ENCODE measurements at places on chromosomes 12 and 14.

DNA sequence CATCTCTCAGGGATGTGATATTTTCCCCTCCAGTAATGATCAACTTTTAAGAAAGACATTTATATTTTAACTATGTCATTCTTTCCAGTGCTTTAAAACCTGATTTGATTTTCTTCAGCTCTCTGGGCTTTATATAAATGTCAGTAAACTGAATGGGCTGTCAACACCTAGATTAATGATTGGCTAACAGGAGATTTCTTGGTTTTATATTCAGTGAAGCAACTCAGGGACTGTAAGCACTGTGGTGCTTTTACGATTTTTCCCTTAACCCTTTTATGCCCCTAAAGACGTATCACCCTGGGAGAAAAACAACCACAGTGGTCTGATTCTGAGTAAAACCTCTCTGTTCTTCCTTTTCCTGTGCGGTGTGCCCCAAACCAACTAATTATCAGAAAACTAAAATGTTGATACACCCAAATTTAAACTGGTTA lies 38.0 kb downstream of the PTGER2 start:
- no peak for DNase-seq

- peak; percentile 61 for DNase-seq
These were observed 132.7 kb downstream of the PAPOLA start for GRCh38 chr14:96634896-96635295.

- no peak for DNase-seq
These were observed 91.9 kb downstream of the RAD52 start for GRCh38 chr12:857611-858010.

GRCh38 chr14:105143451-105144025 lies 25.0 kb downstream of the JAG2 start:
- no peak for DNase-seq

GRCh38 chr14:59299731-59300130 lies 111.3 kb downstream of the DAAM1 start:
- no peak for DNase-seq

DNA sequence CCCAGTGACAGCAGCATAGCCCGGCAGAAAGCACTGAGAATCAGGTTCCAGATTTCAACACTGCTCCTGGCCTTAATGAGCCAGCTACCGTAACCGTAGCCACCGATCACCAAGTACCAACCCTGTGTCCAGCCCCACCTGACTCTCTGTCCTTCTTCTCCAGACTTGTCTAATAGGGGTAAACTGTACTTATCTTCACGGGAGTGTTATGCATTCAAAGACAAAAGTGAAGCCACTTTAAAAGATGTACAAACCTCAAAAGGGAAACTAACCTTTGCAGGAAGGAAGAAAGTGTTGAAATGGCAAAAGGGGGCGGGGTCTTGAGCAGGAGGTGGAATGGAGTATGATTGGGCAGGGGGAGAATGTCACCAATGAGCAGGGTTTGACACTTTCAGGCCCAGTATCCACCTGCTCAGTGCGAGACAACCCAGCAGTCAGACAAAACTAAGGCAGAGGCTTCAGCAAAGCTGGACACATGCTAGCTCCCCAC lies 226.1 kb downstream of the CHST11 start:
- no peak for DNase-seq

GRCh38 chr12:109621901-109622364 lies 48.3 kb downstream of the MVK start:
- DNase-seq: no peak

DNA sequence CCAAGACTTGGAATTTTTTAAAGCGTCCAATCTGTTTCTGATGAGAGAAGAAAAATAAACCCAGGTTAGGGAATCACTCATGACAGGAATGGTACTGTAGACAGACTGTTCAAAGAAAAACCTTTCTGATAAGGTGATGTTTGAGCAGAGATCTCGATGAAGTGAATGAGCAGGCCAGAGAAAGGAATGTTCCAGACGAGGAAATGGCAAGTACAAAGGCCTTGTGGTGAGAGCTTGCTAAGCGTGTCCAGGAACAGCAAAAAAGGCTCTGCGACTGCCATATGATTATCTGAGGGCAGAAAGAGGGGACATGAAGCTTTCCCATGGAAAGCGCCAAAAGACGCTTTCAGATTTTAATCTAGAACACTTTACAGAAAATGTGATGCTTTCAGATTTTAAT lies 458.4 kb upstream of the SOX5 start:
- no peak for DNase-seq

GRCh38 chr12:104263580-104264358 lies 39.8 kb upstream of the EID3 start:
- DNase-seq: no peak

GRCh38 chr12:29655861-29656260 lies 127.9 kb downstream of the TMTC1 start:
- no peak for DNase-seq

DNA sequence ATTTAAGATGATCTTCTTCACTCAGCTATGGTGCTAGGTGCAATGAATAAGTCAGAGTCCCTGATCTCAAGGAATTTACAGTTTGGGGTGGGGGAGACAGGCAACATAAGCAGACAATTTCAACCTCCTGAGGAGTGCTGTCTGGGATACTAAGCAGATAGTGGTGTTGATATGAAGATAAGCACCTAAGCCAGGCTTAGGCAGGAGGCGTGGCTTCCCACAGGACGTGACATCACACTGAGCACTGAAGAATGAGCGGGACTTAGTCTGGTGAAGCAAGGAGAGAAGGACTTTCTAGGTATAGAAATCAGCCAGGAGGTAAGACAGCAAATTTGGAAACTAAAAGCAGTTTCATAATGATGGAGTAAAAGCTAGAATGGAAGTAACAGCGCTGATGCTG lies 6.8 kb downstream of the PRPH start:
- DNase-seq: no peak

GRCh38 chr12:28993720-28994119 lies 155.4 kb upstream of the FAR2 start:
- DNase-seq: no peak

DNA sequence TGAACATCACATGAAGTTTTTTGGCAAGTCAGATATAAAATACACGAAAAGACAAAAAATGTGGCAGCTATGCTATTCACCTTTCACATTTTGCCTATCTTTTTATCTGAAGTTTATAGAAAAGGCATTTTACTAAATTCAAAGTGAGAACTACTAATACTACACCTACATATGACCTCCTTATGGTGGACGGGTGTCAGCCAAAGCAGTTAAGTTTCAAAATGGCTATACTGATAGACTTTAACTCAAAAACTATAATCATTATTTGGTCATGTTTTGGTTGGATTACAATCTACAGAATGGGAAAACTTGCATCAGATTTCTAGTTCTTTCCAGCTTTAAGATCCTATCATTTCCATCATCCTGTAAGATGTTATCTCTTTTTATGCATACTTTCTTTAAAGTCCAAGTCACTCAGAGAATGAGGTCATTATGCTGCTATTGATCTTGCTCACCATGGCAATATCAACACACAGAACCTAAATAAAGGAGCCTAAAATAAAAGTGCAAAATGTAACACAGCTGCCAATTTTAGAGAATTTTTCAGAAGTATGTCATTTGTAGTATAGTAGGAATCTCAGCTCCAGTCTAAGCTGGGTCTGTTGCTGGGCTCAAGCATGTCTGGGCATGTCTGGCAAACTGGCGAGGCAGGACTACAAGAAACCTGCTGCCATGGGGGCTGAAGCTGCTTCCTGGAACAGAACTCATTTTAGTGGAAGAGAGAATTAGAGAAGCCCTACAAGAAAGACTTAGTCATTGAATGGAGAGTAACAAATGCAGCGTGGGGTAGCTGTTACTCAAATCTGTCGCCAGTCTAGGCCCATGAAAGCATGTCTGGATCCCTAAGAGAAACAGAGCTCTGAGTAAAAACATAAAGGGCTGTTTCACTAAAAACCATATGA lies 7.6 kb upstream of the AEBP2 start:
- DNase-seq: no peak

DNA sequence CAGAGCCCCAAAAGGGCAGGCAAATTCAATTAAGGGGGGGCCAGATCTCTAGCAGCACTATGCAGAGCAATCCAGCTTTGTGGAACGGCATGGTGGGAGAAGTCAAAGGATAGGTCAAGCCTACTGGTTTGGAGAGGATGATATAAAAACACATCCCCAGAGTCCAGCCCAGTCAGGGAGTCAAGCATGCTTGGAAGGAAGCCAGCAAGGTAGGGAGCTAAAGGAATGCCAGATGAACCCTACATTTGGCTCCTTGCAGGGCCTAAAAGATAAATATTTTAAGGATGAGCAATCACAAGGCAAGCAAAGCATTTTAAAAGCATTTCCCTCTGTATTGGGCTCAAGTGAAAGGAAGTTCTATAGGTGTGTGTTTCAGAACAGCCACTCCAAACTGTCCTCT lies 21.4 kb downstream of the KCTD10 start:
- no peak for DNase-seq

DNA sequence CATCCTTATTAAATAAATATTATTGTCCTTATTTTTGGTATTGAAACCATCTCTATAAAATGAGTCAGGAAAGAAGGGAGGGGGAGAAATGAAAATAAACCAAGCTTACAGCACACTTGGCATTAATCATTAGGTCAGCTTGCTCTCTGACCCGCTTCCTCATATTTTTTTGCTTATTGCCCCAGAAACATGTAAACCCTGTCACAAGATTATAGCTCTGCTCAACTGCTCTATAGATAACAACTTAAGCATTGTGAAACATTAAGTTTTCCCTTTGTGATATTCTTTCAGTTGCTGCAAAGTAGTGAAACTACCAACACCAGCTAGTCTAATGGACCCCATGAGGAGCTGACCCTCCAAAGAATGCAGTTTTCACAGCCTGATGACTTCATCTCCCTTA lies 819.5 kb downstream of the SLC16A7 start:
- no peak for DNase-seq

- DNase-seq: peak; percentile 40
These were observed 483.3 kb downstream of the VRK1 start for GRCh38 chr14:97280526-97280925.

DNA sequence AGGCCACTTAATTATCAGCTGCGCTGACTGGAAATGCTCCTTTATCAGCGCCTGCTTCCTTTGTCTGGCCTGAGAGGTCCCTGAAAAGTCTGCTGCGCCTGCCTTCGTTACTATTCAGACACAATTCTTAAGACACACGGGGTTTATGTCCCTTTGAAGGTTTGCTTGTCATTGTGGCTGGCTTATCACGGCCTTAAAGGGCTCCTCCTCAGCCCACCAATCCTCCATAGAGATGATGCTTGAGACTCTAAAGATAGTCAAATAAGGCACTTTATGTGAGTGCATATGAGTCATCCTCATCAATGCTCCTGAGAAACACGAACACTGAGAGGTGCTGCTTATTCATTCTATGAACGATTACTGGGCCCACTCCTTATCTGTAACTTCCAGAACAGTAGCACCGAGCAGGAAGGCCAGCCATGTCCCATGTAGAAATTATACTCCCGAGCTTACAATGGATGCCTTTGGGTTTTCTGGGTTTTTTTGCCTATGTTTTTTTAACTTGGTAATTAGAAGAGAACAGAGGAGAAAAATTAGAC lies 1268.2 kb upstream of the TMEM132C start:
- no peak for DNase-seq

DNA sequence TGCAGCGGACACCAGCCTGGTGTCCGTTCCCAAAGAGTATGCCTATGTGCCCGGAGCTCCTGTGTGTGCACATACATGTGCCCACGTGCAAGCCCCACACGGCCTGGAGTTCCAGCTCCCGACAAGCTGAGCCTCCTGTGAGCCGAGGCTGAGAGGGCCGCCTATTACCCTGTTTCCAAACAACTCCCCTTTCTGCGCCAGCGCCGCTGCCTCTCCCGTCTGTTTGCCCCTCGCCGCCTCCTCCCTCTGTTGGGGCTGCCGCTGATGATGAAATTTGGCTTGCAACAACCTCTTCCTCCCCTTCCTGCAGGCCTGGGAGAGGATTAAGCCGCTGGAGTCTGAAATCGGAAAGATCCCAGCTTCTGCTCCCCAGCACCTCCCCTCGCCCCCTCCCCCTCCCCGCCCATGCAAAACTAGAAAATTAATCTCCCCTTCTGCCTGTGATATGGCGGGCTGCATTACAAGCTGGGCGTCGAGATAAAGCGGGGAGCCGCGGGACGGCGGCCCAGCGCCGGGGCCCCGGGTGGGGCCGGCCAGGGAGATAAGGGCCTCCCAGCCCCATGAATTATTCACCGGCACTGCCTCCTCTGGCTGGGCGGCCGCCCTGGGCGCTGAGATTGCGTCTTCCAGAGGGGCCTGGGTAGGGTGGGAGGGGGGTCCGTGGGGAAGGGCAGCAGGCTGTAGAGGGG lies 6.8 kb upstream of the ASIC1 start:
- DNase-seq: no peak

- no peak for DNase-seq
These were observed 174.7 kb downstream of the SSPN start for GRCh38 chr12:26370098-26370497.

DNA sequence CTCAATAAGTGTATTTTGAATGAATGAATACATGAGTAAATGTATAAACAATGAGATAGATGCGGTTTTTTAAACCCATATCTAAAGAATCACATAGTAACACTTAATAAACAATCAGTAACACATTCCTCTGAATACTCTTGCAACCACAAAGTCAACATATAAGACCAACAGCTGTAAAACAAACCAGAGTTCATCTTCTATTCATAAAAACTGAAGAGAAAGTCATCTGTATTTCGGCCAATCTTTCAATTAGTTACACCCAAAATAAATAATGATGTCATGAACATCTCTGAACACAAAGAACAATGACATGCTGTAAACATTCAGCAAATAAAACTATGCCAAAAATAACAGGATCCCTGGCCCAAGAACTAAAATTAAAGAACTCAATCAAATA lies 47.2 kb downstream of the ARMH4 start:
- no peak for DNase-seq

GRCh38 chr12:27805238-27805637 lies 25.2 kb upstream of the MANSC4 start:
- DNase-seq: no peak

DNA sequence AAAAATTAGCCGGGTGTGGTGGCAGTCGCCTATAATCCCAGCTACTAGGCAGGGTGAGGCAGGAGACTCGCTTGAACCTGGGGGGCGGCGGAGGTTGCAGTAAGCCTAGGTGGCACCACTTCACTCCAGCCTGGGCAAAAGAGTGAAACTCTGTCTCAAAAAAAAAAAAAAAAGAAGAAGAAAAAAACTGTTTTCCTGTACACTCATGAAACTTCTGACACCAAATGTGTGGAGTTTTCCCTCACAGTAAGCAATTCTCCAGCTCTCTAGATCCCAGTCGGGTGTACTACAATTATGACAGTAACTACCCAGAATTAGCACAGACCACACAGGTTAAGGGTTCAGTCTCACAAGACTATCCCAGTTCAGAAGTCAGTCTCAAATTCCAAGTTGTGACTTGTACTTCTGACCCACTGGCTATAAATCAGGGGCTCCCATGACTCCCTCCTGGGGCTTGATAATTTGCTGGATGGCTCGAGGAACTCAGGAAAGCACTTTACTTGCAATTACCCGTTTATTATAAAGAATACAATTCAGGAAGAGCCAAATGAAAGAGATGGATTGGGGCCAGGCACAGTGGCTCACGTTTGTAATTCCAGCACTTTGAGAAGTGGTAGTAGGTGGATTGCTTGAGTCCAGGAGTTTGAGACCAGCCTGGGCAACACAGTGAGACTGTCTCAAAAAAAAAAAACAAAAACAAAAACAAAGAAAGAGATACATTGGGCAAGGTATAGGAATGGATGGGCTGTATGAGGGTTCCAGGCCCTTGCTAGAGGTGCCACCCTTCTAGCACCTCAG lies 12.4 kb upstream of the ARF6 start:
- no peak for DNase-seq

Data from coronary artery (tissue), 2 donors.